Mucosa of descending colon (tissue), 3 donors: ENCODE measurements at places on chromosomes 2 and 18. TPM values are rescaled to one million over a fixed set of nuclear protein-coding genes. Genes with fewer than 3 reads are reported as not detected.

DNA sequence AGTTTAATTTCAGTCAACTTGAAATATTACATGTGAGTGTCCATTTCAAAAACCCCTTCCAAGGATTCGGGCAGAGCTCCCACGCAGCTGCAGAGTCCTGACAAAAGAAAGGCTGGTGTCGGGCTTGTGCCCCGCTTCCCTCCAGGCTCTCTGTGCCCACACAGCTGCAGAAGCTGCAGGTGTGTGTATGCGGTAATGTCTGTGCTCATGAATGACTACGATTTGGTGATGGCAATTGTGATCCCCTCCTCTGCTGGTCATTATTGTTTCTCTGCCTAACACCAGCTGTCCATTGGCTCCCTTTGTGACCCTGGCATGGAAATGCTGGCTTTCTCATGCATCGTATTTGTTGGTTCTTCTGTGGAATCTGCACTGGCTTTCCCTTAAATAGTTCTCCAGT, 224.8 kb downstream of the NUP35 start:
- no peak for DNase-seq

DNA sequence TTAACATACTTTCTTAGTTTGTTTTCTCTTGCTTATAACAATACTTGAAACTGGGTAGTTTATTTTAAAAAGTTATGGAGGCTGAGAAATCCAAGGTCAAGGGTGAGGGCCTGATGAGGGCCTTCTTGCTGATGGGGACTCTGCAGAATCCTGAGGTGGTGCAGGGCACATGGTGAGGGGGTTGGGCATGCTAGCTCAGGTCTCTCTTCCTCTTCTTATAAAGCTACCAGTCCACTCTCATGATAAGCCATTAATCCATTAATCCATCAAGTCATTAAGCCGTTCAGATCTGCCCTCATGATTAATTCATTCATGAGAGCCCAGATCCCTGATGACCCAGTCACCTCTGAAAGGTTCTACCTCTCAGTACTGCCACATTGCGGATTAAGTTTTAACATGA, 21.4 kb downstream of the ALMS1 start:
- no peak for DNase-seq

DNA sequence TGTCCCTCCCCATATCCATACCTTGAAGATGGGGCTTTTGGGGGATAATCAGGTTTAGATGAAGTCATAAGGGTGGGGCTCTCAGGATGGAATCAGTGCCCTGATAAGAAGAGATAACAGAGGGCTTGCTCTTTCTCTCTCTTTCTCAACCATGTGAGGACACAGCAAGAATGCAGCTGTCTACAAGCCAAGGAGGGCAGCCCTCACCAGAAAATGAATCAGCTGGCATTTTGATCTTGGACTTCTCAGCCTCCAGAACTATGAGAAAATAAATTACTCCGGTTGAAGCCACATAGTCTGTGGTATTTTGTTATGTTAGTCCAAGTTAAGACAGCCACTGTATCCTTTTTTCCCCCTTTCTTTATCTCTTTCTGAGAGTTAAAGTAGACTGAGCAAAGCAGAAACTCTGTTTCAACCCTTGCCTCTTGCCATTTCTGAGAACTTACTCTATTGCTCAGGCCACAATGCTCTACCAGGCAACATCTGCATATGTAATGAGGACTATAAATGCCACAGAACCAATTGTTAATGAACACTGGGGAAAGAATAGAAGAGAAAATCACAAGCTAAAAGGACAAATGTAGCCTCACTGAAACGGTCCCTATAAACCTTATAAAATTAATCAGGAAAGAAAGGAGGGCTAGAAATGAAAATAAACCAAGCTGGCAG, 56.9 kb downstream of the SRBD1 start:
- no peak for DNase-seq

- DNase-seq, result no peak
These were observed 515.2 kb downstream of the RNF144A start for GRCh38 chr2:7432436-7432835.

The DHX57 gene
- total RNA-seq, result 10.4 TPM

The GNAL gene
- total RNA-seq, result 4.7 TPM

The CIDEA gene
- not detected for total RNA-seq

The THUMPD2 gene
- total RNA-seq, result 8.7 TPM

The BMPR2 gene
- total RNA-seq, result 54.5 TPM
